CD4-positive, alpha-beta T cell (primary cell): ENCODE measurements at places on chromosomes 6 and 20.

DNA sequence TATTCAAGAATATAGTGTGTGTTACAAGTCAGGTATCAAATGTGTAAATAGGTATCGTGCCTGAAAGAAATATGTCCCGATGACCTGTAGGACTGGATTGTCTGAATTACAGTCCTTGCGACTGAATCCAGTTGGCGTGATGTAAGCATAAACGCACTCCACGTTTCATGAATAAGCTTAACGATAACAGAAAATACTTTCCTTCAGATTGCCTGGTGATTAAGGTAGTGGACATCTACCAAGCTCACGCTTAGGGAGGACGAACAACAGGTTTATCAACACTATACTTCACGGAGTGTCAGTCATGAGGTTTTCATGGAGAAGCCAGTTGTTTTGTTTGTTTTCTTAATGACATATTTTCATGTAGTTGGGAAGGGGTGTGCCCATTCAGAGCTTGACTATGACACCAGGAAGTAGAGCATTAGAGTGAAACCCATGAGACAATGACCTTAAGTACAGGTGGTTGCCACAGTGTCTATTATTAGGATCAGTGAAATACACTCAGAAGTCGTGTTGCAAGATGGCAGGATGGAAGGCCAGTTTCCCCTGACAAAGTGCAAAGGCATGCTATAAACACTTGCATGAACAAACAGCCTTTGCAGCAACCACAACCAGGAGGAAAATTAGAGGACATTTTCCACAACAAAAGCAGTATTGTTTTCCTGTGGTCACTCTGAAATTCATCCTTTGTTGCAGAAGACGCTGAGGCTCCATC is 305.8 kb upstream of the PRDM1 start:
- no peak for DNase-seq

DNA sequence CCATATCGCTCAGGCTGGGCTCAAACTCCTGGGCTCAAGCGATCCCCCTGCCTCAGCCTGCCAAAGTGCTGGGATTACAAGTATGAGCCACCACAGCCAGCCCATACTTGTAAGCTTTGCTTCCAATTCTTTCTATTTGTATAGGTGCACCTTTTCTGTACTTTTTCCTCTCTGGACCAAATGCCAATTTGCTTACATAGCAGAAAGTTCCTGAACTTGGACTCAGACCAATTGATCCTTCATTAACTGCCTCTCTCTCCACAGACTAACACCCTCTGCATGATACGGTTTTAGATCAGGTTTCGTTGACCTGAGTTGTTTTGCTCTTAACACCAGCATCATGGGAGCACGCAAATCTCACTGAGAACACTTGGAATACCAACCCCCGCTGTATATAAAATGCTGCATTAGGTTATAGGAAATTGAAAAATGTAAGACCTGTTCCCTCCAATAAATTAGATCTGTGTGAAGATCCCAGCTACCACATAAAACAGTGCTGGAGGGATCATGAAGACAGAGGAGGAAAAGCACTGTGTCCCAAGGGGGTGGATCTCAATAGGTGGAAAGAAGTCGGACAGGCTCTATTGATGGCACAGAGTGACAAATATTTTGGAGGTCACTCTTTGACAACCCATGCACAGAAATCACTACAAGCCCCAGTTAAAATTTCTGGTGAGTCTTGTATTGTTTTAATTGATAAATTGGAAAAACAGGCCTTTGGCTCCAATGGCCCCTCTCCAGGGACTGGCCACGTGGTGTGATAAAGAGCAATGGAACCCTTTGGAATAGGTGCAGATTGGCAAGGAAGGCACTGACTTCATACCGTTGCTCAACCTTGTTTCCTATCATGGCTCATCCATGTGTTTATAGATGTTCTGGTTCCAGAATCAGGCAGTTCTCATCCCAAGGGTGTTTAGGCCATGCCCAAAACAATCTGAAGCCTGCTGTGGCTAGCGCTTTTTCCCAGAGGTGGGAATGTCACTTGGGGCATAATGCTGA is 51.2 kb downstream of the ISM1 start:
- DNase-seq, result no peak

DNA sequence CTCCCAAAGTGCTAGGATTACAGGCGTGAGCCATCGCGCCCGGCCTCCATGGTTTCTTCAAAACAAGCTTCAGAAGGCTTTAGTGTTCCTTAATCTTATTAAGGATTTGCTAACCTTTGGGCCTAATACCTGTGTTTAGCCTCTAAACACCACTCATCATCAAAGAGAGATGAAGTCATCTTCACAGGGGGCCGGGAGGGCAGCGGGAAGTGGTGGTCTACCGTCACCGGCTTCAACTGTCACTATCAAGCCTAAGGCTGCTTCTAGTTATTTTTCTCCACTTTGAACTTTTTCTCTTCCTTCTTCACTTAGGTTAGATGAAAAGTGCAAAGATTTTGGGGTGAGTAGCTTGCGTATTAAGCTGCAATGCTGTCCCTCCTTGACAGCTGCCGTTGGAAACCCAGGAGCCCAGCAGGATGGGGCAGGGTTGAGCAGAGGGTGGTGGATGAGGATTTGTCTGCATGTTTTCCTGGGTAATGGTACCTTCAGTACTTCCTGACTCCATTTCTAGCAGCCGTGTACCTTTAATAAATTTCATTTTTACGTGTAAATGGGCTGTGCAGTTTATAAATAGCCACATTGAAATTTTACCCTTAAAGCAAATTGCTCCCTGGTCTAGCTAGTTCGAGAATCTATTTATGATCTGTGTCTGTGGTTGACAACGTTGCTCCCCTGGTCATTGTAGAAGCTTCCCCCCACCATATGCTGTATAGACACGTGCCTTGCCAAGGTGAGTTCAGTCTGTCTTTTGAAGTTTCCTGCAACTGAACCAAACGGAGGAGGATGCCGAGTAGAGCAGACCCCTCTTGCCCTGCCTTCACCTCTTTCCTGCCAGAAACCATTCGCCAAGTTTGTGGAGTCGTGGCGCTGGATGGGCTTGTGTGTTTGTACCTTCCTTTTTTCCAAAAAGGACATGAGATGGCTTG is 64.8 kb downstream of the SYNJ2 start:
- DNase-seq, result no peak

DNA sequence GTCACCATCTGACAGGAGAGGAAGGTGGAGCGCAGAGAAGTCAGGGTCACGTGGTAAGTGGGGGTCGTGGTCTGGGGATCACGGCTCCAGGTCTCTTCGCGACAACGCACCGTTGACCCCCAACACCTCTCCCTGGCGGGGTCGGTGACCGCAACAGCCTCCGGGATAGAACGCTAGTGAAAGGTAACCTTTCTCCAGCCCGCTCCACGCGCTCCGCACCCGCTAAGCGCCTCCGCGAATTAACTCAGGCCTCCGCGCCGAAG is 600 bp upstream of the SYNJ2 start:
- no peak for DNase-seq

DNA sequence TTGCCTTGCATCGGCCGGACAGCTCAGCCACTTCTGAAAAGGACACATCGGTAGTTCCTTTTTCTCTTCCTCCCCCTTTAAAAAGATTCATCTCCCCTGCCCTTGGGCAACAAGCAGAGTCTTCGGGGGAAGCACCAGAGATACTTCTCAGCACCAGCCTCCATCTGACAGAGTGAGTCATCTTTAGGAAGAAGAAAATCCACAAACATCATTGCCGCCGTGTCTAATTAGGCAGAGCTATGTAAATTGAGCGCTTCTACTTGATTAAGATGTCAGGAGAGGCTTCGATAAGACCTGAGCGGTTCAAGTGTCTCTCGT is 186.4 kb downstream of the TAF4 start:
- DNase-seq, result no peak

DNA sequence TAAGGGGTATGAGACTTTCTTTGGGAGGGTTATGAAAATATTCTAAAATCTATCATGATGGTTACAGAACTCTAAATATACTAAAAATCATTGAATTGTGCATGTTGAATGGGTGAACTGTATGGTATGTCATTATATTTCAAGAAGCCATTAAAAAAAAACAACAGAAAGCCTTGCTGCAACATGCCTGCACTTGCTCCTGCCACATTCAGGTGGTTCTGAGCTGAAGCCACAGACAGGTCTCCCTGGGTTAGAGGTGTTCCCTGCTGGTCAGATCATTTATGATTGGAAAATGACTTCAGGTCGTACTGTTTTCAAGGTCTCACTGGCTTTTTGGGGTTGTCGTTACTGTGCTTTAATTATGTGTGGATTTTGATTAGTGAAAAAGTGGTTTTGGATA is 13.3 kb downstream of the GMPR start:
- DNase-seq, result no peak

DNA sequence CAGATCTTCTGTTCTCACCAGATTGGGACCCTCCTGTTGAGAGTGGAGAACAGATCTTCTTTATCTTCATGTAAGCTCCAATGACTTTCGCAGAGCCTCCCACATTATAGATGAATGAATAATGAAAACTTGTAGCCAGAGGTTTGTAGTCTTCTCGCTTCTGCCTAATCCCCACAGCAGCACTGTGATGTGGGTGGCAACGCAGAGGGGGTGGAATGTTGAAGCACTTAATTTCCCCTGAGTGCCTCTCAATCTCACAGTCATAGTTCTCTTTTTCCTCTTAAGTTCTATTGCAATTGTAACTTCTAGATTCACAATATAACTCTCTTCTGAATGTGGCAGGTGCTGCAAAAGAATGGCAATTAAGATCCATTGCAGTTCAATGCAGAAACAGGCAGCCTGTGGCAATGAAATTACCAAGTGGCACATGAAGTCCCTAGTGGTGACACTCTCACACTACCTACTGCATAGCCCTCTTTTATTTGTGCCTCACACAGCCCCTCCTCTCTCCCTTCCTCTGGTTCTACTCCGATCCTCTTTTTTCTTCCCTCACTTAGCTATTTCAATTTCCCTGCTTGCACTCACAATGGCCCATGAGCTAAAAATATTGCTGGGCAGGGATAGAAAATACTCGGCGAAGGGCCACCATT is 281.9 kb downstream of the UBE3D start:
- no peak for DNase-seq

DNA sequence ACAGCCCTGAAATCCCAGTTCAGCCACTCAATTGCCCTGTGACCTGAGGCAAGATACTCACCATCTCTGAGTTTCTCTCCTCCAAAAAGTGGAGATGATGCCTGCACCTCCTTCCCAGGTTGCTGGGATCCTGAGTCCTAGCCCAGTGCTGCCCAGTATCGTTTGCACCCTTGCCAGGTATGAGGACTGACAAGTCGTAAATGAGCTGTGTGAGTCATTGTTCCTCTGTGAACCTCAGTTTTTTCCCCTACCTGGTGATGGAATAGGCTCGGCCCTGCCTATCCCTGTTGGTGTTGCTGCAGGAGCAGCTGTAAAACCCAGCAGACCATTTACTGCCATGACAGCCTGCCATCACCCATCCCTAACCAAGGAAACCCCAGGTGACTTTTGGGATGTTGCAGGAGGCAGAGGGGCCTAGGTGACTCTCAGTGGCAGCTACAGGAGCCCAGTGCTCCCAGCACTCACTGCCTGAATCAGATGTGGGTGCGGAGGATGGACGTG is 229.3 kb downstream of the SYNDIG1 start:
- no peak for DNase-seq

GRCh38 chr6:3389390-3390167 is 67.3 kb downstream of the SLC22A23 start:
- no peak for DNase-seq

GRCh38 chr6:157879034-157879872 is 56.2 kb downstream of the SNX9 start:
- no peak for DNase-seq

GRCh38 chr6:37201726-37202125 is 31.8 kb downstream of the PIM1 start:
- DNase-seq, result no peak

- no peak for DNase-seq
Observed at GRCh38 chr20:56195946-56196345, 52.6 kb upstream of the MC3R start.

- DNase-seq, result peak; percentile 71
Observed at GRCh38 chr6:24935366-24936152, at the start of gene RIPOR2. Gene RIPOR2 (minus strand): TSS chr6:24935960. CDS start chr6:24935898, 62 bp downstream.

GRCh38 chr6:43741829-43742228 is 28.2 kb upstream of the VEGFA start:
- no peak for DNase-seq

- DNase-seq, result no peak
Observed at GRCh38 chr6:132142768-132143167, 191.6 kb upstream of the CCN2 start.

GRCh38 chr20:1297486-1297885 is 31.4 kb downstream of the SNPH start:
- no peak for DNase-seq

- DNase-seq, result no peak
Observed at GRCh38 chr6:166848979-166849748, 107.2 kb downstream of the RNASET2 start.

DNA sequence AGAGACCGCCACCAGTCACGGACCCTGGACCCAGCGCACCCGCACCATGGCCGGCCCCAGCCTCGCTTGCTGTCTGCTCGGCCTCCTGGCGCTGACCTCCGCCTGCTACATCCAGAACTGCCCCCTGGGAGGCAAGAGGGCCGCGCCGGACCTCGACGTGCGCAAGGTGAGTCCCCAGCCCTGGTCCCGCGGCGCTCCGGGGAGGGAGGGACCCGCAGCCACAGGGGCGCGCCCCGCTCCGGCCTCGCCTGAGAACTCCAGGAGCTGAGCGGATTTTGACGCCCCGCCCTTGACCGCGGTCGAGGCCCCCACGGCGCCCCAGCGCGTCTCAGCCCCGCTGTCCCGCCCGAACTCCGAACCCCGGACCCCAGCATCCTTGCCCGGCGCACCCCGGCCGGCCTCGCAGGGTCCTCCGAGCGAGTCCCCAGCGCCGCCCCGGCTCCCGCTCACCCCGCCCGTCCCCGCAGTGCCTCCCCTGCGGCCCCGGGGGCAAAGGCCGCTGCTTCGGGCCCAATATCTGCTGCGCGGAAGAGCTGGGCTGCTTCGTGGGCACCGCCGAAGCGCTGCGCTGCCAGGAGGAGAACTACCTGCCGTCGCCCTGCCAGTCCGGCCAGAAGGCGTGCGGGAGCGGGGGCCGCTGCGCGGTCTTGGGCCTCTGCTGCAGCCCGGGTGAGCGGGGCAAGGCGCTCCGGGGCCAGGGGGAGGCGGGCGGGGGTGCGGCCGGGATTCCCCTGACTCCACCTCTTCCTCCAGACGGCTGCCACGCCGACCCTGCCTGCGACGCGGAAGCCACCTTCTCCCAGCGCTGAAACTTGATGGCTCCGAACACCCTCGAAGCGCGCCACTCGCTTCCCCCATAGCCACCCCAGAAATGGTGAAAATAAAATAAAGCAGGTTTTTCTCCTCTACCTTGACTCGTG is at the start of gene OXT:
Gene OXT, plus strand, starts transcription at position 11 of the 920 bp plus-strand sequence. Its CDS starts 36 bp downstream, at position 47.
- peak; percentile 85 for DNase-seq

DNA sequence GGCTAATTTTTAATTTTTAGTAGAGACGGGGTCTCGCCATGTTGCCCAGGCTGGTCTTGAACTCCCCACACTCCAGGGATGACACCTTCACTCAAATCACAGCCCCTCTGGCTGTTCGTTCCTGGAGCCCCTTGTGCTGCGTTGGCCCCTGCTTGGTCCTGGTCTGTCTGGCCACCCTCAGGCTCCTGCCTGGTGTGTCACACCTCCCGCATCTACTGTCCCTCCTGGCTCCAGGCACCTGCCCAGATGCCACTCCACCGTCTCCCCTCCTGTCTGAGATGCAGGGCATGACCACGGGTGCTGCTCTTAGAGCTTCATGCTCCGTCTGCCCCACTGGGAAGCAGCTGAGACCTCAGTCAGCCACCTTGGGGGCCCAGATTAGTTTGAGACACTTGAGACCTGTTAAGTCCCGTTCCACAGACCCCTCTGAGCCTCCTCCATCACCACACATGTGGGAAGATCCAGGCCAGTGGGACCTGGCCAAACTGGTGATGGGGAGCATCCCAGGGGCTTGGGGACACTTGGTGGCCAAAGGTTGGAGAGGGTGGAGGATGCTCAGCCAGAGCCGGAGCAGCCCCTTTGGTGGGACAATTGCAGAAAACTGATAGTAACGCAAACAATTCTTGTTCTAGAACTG is 21.9 kb upstream of the NPBWR2 start:
- DNase-seq, result no peak

GRCh38 chr6:104813552-104813951 is 46.2 kb downstream of the HACE1 start:
- DNase-seq, result no peak
